ENCODE measurements at places on chromosomes 2 and 18.

- no peak for DNase-seq
Observed at GRCh38 chr18:12065397-12065796, 28.2 kb upstream of the ANKRD62 start.

- DNase-seq: no peak
Observed at GRCh38 chr18:74113711-74114110, 33.9 kb downstream of the FBXO15 start.

DNA sequence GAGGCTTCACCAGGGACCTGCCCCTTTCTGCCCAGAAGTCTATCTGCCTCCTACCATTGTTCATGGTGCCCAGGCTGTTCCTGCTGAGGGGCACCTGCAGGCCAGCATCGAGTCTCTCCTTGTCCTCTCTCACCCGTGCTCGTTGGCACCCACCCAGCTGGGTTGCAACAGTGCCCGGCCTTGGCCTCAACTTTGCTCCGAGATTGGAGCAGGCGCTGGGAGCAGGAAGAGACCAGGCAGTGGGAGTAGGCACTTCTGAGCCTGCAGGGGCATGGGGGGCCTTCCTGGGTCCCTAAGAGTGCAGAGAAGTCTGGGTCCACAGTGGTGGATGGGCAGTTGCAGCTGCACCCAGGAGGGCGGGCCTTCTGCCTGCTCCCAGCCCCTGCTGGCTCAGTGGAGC, 75.6 kb downstream of the NCOA1 start:
- no peak for DNase-seq

DNA sequence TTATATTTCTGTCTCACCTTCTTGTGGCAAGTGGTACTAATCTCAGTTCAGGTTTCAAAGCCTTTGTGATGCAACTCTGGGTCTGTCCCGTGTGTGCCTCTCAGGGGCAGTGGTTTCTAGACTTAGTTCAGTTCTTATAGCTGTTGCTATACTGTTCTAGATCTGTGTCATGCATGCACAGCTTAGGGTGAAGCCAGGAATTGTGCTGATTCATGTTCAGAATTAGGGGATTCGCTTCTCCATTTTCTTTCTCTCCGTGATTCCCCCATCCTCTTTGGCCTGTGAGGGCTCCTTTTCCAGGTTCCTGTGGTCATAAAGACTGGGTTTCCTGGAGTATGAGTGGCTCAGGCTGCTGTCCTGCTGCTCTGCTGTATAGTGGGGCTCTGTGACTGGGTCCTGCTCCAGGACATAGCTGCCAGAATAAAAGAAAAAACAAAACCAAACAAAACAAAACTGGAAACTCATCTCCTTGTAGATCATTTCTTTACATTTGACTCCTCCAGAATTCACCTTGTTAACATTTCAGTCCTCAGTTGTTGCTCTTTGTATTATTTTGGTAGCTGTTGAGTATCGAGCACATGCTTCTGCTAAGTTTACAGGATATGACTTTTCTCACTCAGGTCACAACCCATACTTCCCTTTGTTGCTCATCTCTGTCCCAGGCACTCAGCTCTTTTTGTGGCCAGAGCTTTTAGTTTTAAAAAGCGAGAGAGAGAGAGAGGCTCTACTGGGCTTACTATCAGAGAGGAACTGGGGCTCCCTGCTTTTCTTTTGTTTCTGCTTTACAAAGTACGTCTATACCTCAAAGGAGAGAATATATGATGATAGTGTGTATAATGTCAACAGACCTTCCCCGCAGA, 34.2 kb downstream of the CERS6 start:
- DNase-seq: no peak

DNA sequence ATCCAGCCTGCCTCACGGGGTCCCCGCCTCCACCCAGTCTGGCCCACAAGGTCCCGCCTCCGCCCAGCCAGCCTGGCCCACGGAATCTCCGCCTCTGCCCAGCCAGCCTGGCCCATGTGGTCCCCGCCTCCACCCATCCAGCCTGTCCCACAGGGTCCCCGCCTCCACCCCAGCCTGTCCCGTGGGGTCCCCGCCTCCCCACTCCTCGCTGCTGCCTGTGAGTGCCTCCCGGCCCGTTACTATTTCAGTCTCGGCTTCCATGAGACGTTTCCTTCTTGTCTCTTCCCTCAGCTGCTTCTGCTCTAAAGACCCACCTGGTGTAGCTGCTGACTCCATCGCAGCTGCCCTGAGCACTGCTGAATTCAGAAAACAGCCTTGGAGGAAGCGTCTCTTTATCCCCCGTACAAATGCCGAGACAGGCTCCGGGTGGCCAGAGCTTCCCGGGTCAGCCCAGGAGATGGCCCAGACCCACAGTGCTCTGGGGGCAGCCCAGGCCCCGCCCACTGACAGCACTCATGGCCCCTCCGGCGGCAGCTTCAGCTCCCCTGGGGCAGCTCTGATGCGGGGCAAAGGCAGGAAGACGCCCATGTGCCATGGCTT, 69.8 kb downstream of the NFATC1 start:
- DNase-seq: peak; percentile 2

- peak; percentile 4 for DNase-seq
Observed at GRCh38 chr2:125516496-125517109, 1139.4 kb upstream of the GYPC start.

DNA sequence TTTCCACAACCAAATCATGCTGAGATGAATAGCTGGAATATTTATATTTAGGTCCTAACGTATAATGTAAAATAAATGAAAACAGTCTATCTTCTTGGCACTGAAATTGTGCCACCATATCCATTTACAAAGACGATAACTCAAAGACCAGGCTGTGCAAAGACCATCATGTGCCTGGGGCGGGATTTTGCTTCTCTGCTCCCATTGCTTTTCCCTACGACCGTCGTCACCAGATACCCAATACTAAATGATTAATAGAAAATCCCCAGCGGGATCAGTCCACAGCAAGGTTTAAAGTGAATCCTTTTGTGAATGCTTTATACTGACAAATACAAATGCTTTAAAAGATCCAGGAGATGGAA, 194.3 kb upstream of the ARL4C start:
- no peak for DNase-seq

- no peak for DNase-seq
Observed at GRCh38 chr2:117091041-117091837, 723.3 kb upstream of the DDX18 start.

GRCh38 chr18:56268952-56269351, 369.4 kb downstream of the TXNL1 start:
- DNase-seq: no peak

GRCh38 chr18:44887227-44887631, 206.5 kb downstream of the SETBP1 start:
- DNase-seq: peak; percentile 72

DNA sequence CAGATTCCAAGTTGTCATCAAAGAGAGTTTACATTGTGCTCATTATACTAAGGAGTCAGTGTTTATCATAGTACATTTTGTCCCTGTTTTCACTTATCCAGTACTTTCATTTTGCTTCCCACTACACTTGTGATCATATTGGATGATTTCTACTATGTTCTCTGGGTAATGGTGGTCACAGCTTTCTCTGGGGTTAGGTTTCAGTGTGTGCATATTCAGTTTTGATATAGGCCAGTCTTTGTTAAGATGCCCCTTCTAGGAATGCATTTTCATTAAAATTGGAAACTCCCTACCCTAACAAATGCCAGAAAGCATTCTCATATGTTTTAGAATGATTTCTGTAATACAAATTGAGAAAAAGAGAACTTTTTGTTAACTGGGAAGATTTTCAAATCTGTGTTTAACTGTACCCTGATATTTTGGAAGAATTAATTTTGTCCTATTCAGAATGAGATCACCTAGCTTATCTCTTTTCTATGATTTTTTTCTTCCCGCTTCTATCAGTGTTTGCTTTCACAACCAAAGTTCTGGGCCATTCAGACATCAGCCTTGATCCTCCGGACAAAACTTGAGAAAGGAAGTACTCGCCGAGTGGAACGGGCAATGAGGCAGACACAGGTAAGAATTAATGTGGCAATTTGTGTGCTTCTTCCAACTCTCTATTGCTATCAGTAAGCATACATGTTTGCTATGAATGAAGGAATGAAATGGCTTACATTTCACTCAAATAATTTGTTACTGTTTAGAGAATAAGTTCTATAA, 74.6 kb downstream of the TTC27 start:
- DNase-seq: no peak

DNA sequence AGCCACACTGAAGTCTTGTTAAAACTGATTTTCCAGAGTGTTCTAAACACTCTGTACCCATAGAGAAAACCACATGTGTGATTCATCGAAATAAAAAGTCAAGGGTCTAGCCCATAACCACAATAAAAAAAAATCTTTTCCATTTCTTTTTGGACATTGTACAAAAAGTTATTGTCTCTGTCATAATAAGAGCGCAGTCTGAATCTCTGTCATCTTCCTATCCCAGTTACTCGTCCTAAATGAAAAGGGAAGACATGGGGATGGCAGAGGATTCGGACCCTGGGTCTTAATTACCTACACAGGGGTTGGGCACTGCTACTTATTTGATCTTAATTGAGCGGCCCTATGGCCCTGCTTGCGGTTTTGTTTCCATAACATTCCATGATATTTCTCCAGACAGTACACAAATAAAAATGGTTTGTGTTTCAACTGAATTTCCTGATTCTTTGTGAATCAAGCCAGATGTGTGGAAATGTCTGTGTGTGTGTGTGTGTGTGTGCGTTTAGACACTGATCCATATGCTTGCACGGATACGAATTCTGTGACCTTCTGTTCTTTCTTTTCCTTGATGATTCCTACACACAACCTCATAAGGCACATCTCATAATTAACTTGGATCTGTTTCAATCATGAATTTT, 133.4 kb upstream of the SPATS2L start:
- no peak for DNase-seq

DNA sequence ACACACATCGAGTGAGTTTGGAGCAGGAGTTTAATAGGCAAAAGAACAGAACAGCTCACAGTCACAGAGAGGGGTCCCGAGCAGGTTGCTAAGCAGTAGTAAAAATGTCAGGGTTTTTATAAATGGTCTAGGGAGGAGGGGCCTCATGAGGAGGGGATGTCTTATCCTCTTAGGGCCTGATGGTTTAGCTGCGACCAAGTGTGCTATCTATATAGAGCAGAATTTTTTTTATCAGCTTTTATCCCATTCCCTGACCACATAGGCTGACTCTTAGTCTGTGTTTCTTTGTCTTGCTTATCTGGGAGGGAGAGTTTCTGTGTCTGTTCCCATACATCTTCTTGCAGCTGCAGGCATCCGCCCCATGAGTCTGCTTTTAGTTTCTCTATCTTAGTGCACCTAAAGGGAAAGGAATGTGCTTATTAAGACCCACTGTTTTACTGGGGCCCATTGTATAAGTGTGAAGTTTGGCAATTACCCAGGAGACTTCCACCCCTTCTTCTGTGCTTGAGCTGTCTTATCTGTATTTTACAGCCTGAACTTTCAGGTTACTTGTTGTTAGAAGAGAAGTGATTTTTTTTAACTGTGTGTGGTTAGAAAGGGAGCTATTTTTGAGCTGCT, 30.4 kb upstream of the GMCL1 start:
- DNase-seq: peak; percentile 78

DNA sequence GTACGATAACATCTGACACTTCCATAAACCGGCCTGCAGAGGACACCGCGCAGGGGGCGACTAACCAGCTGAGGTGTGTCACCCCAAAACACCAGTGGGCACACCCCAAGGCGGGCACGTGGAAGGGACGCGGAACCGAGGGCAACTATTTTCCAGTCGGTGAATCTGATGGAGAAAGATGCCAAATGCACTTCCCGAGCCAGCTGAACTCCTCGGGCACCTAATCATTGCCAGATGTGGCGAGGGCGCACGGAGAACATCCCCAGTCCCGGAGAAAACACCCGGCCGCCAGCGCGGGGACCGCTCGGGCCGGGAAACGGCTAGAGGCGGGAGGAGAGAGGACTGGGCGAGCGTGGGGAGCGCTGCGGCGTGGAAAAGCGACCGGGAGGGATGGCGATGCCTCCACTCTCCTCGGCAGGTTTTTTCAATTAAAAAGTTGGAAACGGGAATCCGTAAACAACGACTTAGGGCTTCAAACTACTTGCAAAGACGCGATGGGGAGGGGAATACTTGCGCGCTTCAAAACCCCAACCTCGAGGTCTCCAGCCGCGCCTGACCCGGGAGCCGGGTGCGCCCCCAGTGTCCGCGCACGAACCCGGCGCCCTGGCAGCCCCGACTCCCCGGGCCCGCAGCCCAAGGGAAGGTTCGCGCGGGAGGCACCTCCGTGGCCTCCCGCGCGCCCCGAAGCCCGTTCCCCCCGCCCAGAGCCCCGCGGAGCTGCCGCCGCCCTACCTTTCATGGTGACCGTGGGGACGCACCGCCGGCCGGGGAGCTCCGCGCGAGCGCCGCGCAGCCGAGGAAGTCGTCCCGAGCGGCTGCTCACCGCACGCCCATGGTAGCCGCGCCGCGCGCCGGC, 497 bp downstream of the COLEC12 start:
- no peak for DNase-seq

- DNase-seq: no peak
Observed at GRCh38 chr18:57208047-57208446, 61.2 kb downstream of the BOD1L2 start.

DNA sequence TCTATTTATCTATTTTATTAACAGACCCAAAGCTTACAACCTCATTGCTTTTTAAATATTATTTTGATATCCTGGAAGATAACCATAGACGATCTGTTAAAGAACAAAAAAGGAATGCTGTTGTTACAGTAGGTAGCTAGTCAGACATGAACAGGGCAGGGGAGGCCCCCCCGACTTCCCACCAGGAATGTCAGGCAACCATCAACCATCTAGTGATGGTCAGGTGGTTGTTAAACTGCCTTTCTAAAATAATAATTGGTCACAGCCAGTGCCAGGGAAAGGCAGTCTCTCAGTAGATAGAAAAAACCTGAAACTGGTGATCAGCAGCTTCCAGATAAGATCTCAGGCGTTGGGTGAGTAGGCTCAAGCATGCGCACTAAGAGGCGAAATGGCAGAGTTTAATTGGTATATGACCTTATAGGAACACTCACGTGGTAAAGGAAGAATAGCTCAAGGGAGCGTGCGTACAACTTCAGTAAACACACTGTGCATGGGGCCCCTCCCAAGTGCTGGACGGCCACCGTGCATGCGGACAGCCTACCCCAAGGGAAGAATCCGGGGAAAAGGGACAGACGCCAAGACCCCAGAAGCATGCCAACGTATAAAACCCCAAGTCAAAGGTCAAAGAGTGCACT, 32.5 kb upstream of the CCL20 start:
- DNase-seq: no peak

GRCh38 chr2:135818937-135819610, 17.9 kb downstream of the LCT start:
- DNase-seq: no peak

- no peak for DNase-seq
Observed at GRCh38 chr2:232613538-232614134, 19.8 kb upstream of the EFHD1 start.

- DNase-seq: no peak
Observed at GRCh38 chr2:240877460-240878340, 9.1 kb downstream of the AGXT start.

GRCh38 chr2:193377789-193378188, 1183.1 kb upstream of the TMEFF2 start:
- no peak for DNase-seq

DNA sequence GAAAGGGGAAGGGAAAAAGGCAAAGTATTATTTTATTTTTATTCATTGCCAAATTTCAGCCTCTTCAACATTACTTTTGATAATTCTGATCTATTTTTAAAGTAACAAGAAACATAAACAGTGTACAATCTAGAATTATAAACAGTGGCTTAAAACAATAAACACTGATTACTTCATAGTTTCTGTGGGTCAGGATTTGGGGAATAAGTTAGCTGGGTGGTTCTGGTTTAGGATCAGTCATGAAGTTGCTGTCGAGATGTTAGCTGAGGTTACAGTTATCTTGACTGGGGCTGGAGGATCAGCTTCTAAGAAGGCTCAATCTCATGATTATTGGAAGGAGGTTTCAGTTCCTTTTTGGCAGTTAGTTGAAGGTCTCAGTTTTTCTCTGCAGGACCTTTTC, 109.2 kb downstream of the SCN2A start:
- DNase-seq: no peak
